Inflammatory macrophage treated with lipopolysaccharide for 1 hour (primary cell): ENCODE measurements at places on chromosomes 7 and 10.

- DNase-seq, result peak; percentile 71
Observed at GRCh38 chr10:11165591-11166543, 148.2 kb downstream of the CELF2 start.

DNA sequence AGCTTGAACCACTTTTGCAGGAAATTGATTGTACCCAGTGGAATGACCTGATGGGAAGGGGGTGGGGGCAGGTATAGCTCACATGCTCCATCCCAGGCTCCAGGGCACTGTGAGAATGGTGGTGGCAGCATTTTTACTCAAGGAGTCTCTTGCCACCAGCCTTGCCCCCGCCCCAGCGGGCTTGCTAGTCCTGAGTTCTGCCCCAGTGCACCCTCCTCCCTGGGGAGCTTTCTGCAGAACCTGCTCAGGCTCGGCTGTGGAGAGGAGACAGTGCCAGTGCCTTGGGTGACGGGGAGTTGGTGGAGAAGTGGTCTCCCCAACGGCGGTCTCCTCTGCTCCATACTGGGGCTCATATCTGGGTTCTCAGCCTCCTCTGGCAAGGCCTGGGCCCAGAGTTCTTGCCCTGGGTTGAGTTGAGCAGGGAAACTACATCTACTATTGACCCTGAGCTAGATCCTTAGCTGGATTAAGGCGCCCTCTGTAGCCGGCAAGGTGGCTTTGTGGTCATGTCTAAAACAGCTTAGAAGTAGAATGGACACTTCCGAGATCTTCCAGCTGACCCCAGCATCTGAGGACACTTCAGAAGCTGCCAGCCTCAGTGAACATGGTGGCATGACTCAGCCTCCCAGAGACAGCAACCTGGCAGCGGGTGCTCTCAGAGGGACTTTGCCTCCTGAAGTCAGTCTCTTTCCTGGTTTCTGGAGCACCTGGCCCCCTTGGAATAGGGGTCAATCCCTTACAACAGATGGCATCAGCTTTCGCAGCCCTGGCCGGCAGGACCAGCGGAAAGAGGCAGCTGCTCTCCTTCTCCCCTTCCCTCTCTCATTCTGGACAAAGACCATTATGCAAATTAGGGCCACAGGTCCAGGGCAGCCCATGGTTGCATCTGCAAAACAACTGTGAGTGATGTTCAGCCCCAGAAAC lies 363.4 kb upstream of the MKI67 start:
- no peak for DNase-seq

- DNase-seq, result peak; percentile 87
Observed at GRCh38 chr10:77592946-77593636, 44.5 kb downstream of the KCNMA1 start.

GRCh38 chr10:5449823-5450222 lies 37.5 kb downstream of the NET1 start:
- peak; percentile 58 for DNase-seq

GRCh38 chr10:60943316-60944057 lies 498 bp downstream of the RHOBTB1 start:
- peak; percentile 35 for DNase-seq

- DNase-seq, result no peak
Observed at GRCh38 chr7:132455378-132455777, 120.9 kb downstream of the PLXNA4 start.

- DNase-seq, result no peak
Observed at GRCh38 chr7:13949445-13949844, 40.0 kb downstream of the ETV1 start.

- DNase-seq, result no peak
Observed at GRCh38 chr10:1151076-1152033, 95.2 kb downstream of the WDR37 start.

DNA sequence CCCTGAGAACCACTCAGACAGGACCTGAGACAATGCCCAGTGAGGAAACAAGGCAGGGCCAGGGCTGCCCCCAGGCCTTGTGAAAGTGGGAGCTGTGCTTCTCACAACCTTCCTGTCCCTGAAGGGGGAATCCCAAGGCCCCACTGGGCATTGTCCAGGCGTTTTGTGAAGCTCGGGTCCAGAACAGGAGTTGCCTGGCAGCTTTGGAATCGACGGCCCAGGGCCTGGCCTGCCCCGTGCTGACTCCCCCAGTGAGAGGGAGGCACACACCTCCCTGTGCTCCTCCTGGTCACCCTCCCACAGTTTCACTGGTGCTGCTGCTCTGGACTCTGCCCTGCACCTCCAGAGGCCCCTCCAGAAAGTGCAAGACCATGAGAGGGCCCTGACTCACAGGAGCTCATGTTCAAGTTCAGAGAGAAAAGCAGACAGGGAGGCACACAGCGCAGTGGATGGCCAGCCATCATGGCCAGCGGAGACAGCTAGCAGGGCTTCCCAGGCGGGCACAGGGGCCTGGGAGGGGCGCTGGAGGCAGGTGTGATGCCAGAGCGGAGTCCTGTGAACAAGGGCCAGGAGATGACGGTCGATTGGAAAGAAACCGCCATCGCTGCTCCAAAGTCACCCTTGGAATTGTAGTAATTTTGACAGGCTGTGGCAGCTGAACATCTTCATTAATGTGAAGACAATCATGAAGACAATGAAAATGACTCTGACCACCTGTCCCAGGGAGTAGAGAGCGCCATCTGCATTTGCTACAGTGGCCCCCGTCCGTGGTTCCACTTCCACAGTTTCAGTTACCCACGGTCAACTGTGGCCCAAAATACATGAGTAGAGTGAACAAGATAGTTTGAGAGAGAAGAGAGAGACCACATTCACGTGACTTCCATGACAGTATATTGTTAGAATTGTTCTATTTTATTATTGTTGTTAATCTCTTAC lies 103.7 kb downstream of the MKI67 start:
- no peak for DNase-seq

DNA sequence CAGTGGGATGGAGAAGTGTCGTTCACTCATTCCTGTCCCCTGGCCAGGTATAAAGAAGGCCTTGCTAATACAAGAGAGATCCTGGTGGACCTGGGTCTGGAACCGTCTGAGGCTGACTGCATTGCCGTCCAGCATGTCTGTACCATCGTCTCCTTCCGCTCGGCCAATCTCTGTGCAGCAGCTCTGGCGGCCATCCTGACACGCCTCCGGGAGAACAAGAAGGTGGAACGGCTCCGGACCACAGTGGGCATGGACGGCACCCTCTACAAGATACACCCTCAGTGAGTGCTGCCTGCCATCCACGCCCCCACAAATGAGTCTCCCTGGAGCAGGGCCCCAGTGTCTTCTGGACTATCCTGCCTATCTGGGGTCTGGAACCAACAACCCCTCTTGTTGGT lies 27.2 kb downstream of the HKDC1 start:
- DNase-seq, result no peak

DNA sequence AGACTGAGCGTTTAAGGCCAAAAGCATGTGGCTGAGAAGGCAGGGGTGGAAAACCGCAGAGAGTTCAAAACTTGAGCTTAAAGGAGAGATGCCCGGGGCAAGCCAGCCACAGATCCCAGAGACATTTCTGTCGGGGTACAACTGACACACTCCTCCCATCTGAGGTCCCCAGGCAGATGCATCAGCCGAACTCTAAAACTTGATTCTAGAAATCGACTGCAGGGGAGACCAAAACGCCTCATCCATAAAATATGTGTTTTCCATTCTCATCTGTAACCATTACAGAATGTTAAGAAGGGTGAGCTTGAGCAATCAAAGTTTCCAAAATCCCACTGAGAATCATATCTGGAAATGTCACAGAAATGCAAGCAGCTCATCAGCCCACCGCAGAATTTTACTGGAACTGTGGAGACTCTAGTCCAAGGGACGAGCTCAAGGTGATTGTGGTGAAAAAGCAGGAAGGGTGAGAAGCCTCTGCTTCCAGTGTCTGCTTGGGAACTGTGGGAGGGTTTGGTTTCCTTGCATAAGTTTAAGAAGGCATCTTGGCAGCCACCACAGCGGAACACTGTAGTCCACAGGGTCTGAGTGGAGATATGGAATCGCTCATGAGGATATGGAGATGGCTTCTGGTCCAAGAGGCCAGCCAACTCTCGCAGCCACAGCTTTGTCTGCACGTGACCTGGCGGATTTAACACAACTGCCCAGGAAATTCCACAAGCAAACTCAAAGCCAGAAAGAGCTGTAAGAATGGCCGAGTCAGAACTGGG lies 249.2 kb downstream of the SFMBT2 start:
- DNase-seq, result no peak

- no peak for DNase-seq
Observed at GRCh38 chr10:70668454-70668970, 3.8 kb upstream of the ADAMTS14 start.

DNA sequence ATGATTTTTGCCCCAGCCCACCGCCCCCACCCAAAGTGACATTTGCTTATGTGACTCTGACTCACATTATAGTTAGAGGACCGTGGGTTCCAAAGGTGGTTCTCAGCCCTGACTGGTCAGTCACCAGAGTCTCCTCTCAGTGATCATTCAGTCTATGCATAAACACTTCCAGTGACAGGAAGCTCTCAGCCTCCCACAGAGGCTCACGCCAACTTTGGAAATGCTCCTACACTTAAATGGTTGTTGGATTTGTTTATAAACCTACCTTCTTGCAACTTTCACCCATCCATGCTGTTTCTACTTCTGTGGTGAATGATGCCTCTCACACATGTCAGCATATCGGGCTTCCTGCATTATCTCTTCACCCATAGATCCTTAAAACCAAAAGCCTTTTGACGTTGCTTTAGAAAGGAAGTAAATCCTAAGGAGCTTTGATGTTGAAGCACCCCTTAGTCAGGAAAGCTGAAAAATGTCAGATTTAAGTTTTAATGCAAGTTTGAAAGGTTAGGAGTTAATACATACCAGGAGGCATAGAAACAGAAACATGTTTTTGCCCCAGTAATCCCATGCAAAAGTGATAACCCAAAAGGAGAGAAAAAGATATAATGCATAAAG lies 46.5 kb upstream of the FGL2 start:
- DNase-seq, result peak; percentile 51

GRCh38 chr10:62803724-62804355 lies 680 bp upstream of the ADO start:
- DNase-seq, result no peak

DNA sequence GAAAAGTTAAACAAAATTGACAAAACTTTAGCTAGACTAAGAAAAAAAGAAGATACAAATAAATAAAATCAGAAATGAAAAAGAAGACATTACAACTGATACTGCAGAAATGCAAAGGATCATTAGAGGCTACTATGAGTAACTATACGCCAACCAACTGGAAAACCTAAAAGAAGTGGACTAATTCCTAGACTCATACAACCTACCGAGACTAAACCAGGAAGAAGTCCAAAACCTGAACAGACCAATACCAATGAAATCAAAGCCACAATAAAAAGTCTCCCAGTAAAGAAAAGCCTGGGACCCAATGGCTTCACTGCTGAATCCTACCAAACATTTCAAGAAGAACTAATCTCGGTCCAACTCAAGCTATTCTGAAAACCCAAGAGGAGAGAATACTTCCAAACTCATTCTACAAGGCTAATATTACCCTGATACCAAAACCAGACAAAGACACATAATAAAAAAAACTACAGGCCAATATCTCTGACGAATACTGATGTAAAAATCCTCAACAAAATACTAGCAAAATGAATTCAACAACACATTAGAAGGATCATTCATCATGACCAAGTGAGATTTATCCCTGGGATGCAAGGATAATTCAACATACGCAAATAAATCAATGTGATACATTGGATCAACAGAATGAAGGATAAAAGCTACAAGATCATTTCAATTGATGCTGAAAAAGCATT lies 20.3 kb downstream of the ELAPOR2 start:
- DNase-seq, result no peak

- DNase-seq, result no peak
Observed at GRCh38 chr7:54743580-54743979, 15.4 kb downstream of the SEC61G start.

- no peak for DNase-seq
Observed at GRCh38 chr7:120691915-120692314, 166.0 kb downstream of the TSPAN12 start.

DNA sequence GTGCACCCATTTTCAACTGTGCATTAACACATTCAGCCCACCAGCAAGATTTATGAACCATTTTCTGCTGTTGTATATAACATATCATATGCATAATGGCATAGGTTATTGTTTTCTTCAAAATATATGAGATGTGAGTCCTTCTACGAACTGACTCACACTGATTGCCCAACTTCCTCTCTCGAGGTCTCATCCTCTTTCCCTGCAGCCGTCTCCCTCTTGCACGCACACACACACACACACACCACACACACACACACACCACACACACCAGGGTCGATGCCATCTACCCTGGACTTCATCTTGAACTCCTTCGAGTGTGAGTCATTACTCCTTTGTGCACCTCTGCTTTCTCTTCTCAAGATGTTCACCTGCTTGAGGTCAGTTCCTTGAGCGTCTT lies 36.7 kb downstream of the EGFR start:
- no peak for DNase-seq

DNA sequence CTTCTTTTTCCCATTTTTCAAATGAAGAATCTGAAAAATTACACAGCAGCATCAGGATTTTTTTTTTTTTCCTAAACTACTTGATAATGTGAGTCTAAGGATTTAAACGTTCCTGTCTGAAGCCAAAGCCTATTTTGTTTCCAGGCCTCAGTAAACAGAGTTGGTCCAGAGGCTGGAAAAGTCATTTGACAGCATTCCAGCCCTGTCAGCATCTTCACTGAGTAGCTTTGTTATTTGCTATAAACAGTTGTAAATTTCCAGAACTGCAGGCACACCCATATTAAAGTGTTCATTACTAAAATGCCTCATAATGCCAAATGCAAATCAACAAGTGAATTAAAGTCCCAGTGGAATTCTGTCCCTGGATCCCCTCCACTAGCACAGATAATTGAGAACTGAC lies 35.5 kb upstream of the KMT2E start:
- no peak for DNase-seq

DNA sequence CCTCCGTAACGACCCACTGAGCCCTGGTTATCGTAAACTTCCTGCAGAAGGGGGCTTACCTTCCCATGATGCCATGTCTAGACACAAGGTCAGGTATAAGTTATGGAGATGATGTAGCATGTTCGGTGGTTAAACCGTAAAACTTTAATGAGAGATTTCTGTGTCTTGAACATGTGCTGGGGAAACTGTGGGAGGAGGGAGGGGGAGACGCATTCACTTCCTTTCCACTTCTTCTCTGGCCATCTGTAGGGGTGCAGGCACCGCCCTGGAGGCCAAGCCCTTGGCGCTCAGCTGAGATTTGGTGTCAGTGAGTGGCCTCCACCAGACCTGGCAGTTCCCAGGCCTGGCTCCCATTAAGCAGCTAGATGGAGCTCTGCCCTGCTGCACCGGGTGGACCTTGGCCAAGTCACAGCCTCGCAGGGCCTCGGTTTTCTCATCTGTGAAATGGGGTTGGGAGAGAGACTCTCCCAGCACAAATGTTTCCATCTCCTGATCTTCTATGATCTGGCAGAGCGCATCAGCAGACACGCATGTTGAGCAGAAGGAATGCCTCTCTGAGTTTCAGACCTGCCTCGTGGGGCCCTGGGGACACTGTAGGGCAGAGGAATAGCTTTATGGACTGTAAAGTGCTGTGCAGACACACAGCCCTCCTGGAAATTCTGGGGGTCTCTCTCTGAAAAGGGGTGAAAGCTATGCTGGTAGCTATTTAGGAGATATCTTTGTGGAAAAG lies 106.0 kb downstream of the COL26A1 start:
- no peak for DNase-seq

DNA sequence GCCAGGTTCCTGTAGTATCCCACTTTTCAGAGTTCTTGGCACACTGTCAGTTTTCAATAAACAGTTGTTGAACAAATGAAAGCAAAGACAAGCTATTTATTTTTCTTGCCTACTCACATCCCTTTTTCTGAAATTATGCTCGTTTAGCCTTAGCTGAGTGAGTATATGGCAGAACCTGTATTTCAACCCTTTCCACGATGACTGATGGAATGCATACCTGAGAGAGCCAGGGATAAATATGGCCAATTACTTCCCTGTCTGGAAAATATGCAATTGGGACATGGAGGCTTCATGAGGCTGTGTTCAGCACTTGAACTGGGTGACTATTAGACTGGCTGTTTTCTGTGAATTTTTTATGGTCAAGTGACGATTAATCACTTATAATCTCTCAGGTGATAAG lies 144.5 kb upstream of the POT1 start:
- DNase-seq, result no peak
